ENCODE measurements at places on chromosomes 1 and 21. TPM values are rescaled to one million over a fixed set of nuclear protein-coding genes. Genes with fewer than 3 reads are reported as not detected.

Gene FHAD1
- not detected for total RNA-seq

Gene KRTAP19-1
- not detected for total RNA-seq

Gene RLF
- total RNA-seq: 18.2 TPM

Gene NUP210L
- total RNA-seq: not detected

Gene BECN2
- not detected for total RNA-seq

Gene SSBP3
- 110 TPM for total RNA-seq

Gene HAO2
- not detected for total RNA-seq

Gene IL12RB2
- total RNA-seq: 218 TPM

Gene CD84
- 16.3 TPM for total RNA-seq

Gene MAP1LC3C
- not detected for total RNA-seq

Gene ATP6V1G3
- total RNA-seq: not detected

Gene ANGPTL1
- total RNA-seq: not detected

Gene SPRR3
- total RNA-seq: not detected

Gene ATP13A2
- total RNA-seq: 48.3 TPM

Gene NR1I3
- not detected for total RNA-seq

Gene TRPM2
- 15.2 TPM for total RNA-seq

Gene LCE5A
- not detected for total RNA-seq

Gene HIVEP3
- 75.4 TPM for total RNA-seq

Gene SCAF4
- 70.6 TPM for total RNA-seq

Gene MPL
- not detected for total RNA-seq

Gene S100A3
- total RNA-seq: not detected

Gene DNALI1
- total RNA-seq: not detected

Gene DYRK3
- total RNA-seq: 23.3 TPM

Gene TAS1R3
- total RNA-seq: 0.34 TPM

Gene PGLYRP4
- not detected for total RNA-seq

Gene ARHGEF11
- total RNA-seq: 3.2 TPM

Gene TRIM45
- total RNA-seq: 1.1 TPM

Gene MAEL
- total RNA-seq: not detected

Gene CFAP141
- not detected for total RNA-seq

Gene NR5A2
- 0.13 TPM for total RNA-seq

Gene HOOK1
- 2.4 TPM for total RNA-seq

Gene SLAMF7
- total RNA-seq: 53.6 TPM

Gene SYDE2
- 0.83 TPM for total RNA-seq

Gene CSMD2
- not detected for total RNA-seq

Gene CPT2
- total RNA-seq: 18.5 TPM

Gene C1orf116
- not detected for total RNA-seq

Gene LRRC3
- 1.8 TPM for total RNA-seq

Gene RBP7
- not detected for total RNA-seq

Gene CAPN8
- total RNA-seq: not detected

Gene PLPP3
- total RNA-seq: not detected

Gene EGLN1
- total RNA-seq: 17.1 TPM

Gene HECTD3
- 22.2 TPM for total RNA-seq

Gene TEX38
- 0.18 TPM for total RNA-seq

Gene PRAMEF9
- not detected for total RNA-seq

Gene SERPINC1
- not detected for total RNA-seq

Gene ZBTB17
- 68.8 TPM for total RNA-seq

Gene C1orf216
- total RNA-seq: 25.9 TPM

Gene OR2AJ1
- not detected for total RNA-seq
